ENCODE measurements at places on chromosomes 3 and 15.

DNA sequence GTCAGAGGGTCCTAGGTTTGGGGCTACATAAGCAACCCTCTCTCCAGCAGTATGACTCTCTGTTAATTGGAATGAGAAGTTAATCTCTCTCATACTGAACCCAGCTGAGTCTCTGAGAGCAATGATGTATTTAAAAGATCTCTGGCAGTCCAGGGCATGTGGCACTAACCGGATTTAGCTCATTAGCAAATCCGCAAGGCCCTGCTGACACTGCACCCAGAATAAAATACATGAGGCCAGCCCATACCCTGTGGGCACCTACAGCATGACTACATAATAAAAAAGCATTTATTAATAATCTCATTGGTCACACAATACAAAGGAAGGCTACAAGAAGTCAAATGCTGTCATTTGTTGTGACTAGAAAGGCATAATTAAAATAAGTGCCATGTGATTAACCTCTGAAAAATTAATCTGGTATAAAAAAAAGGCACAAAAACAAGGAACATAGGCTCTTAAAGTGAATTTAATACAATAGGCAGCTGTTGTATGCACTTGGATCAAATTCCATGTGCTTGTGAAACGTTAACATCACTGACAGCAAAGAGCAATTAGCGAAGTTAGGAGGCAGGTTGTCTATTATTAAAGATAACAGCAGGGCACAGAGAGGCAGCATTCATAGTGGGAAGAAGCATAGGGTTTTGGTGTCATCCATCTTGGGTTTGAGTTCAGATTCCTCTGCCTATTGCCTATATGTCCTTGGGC, 381.2 kb downstream of the WDR72 start:
- DNase-seq: no peak

- no peak for DNase-seq
Measured at GRCh38 chr3:128328546-128329458, 137.9 kb downstream of the DNAJB8 start.

DNA sequence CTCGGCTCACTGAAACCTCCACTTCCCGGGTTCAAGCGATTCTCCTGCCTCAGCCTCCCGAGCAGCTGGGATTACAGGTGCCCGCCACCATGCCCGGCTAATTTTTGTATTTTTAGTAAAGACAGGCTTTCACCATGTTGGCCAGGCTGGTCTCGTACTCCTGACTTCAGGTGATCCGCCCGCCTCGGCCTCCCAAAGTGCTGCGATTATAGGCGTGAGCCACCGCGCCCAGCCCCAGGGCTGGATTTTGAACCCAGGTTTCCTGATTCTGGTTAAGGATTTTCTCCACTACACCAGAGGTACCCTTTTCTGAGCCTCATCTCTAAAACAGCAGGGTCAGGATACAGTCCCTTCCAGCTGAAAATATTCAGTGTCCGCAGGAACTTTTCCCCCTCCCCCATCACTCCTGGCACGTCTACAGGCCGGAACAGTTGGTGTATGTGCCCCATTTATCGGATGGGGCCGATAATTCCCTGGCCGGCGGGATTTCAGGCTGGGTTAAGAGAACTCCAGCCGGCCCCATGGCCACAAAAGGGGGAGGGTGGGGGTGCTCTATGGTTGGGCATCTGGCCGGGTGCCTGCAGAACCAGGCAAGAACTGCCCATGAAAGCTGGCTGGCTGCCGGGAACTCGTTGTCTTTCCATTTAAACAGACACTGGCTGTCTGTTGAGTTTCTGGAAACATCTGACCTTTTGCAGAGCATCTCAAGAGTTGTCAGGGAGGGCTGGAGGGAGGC, 26.8 kb upstream of the SEMA4B start:
- DNase-seq: no peak

GRCh38 chr3:117322866-117323265, 613.3 kb downstream of the TUSC7 start:
- DNase-seq: no peak

DNA sequence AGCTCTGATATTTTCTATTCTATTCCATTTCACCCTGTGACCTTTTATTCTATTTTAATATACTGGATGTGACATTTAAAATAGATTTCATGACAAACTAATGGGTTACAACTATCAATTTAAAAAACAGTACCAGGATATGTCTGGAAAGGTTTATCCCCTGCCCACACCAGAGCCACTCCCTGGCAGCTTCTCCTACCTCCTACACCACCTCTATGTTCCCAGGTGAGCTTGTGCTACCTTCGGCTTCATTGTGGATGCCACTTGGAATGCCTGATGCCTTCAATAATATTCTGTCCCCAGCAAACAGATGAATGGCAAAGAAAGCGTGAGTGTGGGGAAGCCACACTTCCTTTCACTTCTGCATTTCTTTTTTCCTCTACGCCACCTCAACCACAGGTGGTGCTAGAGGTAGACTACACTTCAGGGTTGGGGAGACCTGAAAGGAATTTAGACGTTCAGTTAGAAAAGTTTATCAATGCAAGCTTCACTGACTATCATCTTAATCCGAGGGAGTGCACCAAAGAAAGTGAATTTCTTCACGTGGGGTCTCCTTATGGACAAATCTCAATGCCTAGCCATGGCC, 213.0 kb downstream of the SSR3 start:
- DNase-seq: no peak

- no peak for DNase-seq
Measured at GRCh38 chr15:52144656-52145178, 32.1 kb upstream of the BCL2L10 start.

DNA sequence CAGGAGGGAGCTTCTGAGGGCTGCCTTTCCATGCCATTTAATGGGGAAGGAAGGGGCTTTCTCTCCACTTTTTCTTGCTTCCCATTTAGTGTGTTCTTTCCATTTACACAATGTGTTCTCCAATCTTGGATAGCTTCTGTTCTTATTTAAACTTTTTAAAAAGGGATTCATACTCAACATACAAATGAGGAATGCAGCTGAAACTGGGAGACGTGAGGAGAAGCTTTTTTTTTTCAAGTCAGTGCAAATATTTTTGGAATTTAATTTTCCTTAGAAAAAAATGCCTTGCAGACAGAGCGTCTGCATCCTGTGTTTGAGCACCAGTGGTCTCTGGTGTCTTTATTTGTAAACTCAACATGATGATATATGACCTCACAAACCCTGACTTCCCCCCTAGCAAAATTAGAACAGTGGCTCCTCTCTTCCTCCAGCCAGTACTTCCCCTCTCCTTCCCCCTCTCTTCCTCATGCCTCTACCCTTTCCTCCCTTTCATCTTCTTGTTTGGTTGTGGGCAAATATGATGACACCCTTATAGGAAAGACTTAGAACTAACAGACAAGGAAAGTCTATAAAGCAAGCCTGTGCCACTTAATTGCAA, 48.1 kb upstream of the PCSK6 start:
- DNase-seq: no peak

GRCh38 chr3:157107037-157107436, 52.9 kb downstream of the CCNL1 start:
- no peak for DNase-seq

DNA sequence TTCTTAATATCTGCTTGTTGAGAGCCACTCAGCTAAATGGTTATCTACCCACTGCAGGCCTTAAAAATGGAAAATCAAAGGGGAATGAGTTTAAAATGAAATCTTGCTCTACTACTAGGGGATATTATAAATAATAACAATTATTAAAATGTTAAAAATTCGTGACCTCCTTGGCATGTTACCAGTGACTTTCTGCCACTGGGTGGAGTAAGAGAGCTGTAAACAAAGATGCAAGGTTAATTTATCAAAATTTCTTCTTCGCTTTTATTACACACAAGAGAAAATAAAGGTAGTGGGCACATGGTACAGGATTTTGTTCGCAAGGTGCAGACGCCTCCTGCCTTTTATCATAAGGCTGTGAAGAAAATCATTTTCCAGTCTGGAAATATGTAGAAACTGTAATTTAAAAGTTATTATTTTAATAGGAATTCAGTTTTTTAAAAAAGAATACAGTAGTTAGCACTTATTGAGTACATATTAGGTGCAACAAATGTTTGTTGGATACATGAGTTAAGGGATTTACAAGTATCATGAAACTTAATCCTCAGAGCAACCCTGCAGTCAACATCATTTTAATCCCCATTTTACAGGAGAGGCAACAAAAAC, 272.6 kb downstream of the SUCLG2 start:
- no peak for DNase-seq

GRCh38 chr15:87038404-87038803, 958.7 kb downstream of the AGBL1 start:
- DNase-seq: no peak

DNA sequence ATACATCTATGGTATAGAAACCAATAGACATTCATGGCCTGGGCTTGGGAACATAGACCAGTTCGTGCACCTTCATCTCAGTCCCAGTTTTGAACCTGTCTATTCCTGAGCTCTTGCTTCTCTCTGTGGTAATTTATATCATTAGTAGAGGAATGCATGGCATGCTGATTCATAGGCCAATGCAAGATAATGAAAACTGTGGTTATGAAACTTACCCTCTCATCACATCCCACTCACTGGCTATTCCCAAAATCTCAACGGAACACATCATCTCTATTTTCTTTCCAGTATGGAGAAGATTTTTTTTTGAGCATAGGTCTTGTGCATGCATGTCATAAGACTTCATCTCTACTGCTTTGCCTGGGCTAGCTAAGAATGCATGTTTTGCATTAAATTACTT, 18.7 kb upstream of the P2RY12 start:
- DNase-seq: no peak

- no peak for DNase-seq
Measured at GRCh38 chr3:128402319-128402718, 64.4 kb downstream of the DNAJB8 start.

- DNase-seq: no peak
Measured at GRCh38 chr15:65881766-65882434, 12.6 kb downstream of the RAB11A start.

- no peak for DNase-seq
Measured at GRCh38 chr3:143571548-143571947, 276.7 kb downstream of the SLC9A9 start.

GRCh38 chr3:33424606-33425452, 15.4 kb downstream of the UBP1 start:
- DNase-seq: no peak

- no peak for DNase-seq
Measured at GRCh38 chr15:75033809-75034208, 10.4 kb downstream of the PPCDC start.

DNA sequence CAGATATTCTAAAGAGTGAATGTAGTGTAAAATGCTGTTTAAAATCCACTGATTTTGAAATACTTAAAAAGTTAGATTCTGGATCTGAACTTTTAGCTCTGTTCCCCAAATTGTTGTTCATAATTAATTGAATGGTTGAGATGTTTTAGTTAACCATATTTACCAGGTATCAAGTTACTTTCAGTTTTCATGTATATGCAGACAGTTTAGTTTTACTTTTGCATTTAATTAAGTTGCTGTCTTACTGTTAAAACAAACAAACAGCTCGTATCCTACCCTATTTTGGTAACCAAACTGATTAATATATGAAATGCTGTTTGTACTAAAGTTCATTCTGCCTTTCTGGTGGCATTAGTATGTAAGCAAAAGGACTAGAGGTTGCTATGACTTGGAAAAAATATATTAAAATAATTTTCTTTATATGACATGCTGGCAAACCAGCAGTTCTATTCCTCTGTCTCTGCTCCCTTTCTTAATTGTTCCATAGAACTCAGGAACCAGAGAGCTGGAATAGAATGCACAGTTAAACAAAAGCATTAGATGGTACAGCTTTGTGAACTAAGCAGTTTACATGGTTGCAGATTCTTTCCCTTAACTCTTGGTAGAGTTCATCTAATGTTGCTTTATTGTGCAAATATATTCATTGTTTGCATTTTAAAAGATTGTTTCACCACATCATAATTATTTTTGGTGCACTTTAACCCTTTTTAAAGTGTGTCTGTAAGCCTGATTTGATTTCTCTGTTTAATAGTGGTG, 39.5 kb upstream of the SCAANT1 start:
- no peak for DNase-seq

- no peak for DNase-seq
Measured at GRCh38 chr15:94235646-94236045, 4.3 kb downstream of the MCTP2 start.

DNA sequence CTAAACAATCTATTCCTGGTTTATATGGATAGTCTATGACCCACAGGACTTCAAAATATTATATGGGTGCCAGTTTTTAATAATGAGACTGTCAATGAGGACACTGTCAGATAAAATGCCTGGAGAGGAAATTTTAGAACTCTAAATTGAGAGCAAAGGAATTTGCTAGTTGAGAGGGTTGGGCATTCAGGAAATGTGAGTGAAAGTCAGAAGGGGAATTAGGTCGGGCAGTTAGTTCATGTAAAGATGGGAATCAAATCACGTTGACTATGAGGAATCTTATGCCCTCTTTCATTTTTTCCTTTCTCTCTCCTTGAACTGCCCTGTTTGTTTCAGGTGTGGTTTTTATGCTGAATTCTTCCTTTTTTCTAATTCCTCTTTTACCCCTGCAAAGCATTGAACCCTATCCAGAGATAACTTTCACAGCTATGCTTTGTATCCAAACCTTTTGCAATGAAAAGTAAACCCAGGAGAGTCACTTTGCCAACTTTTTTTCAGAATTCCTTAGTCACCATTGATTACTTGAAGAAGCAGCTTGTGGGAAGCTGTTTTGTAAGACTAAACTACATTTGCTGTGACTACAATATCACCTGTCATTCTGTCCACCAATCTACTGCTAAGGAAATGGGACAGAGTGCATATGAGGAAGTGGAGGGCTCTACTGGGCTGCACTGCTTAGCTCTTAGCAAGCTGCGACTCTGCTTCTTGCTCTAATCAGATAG, 27.8 kb downstream of the CHP1 start:
- no peak for DNase-seq

DNA sequence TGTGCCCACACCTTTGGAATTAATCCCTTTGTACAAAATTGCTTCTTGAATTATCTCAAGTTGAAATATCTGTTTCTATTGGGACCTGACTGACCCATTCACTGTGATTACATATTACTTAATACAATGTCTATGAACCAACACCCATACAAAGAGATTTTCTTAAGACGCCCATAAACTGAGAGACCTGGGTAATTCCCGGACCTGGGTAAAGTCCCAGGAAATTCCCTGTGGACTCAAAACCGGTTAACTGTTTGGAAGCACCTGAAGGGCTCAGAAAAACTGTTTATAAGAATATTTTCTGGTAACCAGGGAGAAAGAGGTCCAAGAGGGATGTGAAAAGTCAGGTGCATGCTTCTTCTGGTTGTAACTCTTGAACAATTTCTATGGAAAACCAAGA, 314.0 kb upstream of the WNT5A start:
- no peak for DNase-seq

DNA sequence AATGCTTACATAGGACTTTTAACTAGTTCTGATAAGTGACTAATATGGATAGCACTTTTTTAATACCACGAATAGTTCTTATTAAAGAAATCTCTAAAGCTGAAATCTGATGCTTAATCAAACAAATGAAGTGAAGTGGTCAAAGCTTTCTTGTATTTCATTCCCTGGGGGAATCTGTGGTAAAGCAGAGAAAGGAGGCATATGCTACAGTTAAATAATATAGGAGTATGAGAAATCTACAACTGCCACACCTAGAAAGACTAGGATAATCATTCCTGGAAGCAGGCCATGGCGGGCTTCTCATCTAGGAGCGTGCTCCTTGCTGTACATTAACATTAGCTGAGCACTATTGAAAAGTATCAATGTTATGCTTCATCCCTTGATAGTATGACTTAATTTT, 835.7 kb downstream of the OTOL1 start:
- no peak for DNase-seq

- no peak for DNase-seq
Measured at GRCh38 chr3:106457281-106458180, 588.7 kb upstream of the CBLB start.

GRCh38 chr3:25455441-25456132, 27.5 kb downstream of the RARB start:
- no peak for DNase-seq

All from stimulated activated CD4-positive, alpha-beta T cell treated with anti-CD3 and anti-CD28 coated beads, Interleukin-12 subunit alpha, Interleukin-12 subunit beta, amount 100 ng/mL, for 24 hours (primary cell).